HCT116 (cell line): ENCODE measurements at places on chromosomes 3 and 15.
A peak's percentile ranks its signal among the peaks of the same experiment; 100 is the strongest.

DNA sequence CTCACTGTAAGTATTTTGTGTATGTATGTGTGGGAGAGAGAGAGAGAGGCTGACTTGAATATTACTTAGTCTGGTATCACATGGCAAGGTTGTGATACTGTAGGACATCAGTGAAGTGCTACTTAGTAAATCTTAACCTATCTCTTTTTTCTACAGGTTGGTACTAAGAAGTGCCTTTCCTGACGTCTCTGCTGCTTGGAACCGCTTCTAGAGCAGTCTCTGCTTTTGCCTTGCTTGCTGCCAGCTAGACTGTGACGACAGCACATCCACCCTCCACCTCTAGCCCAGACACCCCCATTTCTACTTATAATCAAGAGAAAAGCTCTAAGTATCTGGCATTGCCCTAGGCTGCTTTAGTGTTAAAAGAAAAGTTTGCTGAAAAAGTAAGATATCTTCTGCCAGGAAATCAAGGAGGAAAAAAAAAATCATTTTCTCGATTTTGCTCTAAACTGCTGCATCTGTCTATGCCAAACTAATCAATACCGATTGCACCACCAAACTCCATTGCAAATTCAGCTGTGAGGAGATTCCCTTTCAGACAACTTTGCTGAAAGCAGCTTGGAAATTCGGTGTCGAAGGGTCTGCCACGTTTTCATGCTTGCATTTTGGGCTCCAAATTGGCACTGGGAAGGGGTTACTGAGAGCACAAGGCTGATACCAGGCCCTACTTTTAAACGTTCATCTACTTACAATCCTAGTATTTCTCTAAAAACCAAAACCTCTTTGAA lies 30.7 kb downstream of the MBNL1 start:
- no peak for DNase-seq

- no peak for DNase-seq
These were observed 91.0 kb upstream of the KBTBD8 start for GRCh38 chr3:66907136-66907535.

GRCh38 chr3:171976526-171976925 lies 62.9 kb upstream of the FNDC3B start:
- no peak for DNase-seq

DNA sequence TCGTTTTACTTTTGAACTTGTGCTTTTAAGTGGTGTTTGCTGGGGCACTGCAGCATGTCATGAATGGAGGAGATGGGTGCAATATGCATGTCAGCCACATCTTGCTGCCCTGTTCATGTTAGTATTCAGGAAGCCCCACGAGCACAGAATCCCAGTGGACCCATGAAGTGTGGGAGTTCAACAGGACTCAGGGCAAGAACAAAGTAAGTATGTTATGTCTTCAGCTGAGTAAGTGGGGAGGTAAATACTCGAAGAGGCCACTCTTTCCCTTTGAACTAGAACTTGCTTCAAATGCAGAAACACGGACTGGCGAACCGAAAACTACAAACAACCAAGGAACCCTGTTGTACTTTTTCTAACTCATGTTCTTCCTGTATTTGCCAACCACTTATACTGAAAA lies 23.4 kb downstream of the SOX14 start:
- DNase-seq = no peak

DNA sequence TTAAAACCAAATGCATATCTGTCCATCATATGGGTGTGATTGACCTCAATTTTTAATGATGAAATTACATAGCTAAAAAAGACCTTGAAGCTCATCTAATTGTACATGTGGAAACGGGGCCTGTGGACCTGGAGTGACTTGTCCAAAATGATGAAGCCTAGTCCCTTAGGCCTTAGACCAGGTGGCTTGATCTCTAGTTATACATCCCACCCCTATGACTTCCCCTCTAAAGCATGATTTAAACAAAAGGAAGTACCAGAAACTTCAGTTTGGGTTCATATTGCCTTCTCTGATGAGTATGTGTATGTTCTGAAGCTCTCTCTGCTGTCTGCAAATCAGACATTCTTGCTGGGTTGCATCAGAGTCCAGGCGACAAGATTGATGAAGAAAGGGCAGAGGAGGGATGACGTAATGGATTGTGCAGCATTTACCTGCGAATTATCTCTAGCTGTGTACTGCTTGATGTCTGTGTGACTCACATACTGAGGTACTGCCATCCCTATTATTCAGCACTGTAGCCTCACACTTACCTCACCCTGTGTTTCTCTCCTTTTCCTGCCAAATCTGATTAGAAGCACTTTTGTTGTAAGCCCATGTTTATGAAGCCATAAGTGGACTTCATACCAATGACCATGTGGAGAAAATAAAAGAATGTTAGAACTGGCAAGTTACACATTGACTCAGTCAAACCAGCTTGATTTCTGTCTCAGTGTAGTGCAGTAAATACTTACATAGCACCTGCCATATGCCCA lies 111.5 kb downstream of the FILIP1L start:
- DNase-seq = peak; percentile 79

GRCh38 chr3:123719862-123720453 lies 135.1 kb upstream of the HACD2 start:
- DNase-seq = no peak

DNA sequence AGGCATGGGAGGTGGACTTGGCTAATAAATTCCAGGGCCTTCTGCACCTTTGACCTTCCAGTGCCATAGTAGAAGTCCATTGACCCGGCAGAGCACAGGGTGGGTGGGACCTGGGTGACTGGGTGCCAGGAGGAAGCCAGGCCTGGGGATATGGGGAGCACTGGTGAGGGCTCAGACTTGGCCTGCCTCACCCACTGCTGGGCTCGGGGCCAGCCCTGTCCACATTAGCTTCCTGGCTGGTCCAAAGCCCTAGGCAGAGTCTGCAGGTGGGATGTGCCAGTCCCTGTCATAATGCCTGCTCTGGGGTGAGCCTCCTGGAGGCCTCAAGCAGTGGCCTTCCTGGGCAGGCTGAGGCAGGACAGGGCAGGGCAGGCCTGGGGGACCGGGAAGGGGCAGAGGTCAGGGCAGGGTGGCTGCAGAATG lies 38.1 kb upstream of the CHRNB4 start:
- DNase-seq = no peak
